ENCODE measurements at places on chromosomes 11 and 22. TPM values are rescaled to one million over a fixed set of nuclear protein-coding genes. Genes with fewer than 3 reads are reported as not detected.

Gene KDM4D
- polyA plus RNA-seq, result 1.1 TPM

Gene LSP1
- polyA plus RNA-seq, result 72.7 TPM

Gene APOA4
- polyA plus RNA-seq, result not detected

Gene UPB1
- 1.1 TPM for polyA plus RNA-seq

Gene OR5A1
- polyA plus RNA-seq, result not detected
